COLO829 (cell line): ENCODE measurements at places on chromosomes 13 and 19.

DNA sequence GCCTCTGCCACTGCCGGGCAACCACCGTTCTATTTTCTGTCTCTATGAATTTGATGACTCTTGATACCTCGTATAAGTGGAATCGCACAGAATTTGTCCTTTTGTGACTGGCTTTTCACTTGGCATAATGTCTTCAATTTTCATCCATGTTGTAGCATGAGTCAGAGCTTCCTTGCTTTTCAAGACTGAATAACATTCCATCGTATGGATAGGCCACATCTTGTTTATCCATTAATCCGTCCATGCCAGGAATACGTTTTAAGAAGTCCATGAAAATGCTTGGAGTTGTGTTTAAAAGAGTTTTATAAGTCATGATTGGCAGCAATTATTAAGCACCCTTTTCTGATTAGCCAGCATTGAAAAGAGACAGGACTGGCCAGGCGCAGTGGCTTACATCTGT, 53.6 kb upstream of the CLDN10 start:
- DNase-seq, result no peak

DNA sequence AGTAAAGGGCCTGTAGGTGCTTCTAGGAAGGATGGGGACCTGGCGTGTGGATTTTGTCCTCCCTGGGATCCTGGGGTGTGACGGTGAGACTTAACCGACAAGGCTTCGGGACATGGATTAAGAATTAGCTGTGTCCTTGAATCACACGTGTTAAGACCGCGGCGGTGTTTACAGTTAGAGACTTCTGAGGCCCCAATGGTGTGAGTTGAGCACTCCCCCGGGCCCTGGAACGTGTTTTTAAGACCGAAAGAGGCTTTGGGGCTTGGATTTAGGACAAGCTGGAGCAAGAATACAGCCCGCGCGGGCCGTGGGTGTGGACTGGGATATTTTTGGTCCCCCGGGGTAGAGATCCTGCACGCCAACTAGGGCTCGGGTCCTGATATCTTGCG, 1.2 kb upstream of the SLC27A1 start:
- no peak for DNase-seq

GRCh38 chr13:111020021-111020420, 95.1 kb upstream of the ARHGEF7 start:
- no peak for DNase-seq

DNA sequence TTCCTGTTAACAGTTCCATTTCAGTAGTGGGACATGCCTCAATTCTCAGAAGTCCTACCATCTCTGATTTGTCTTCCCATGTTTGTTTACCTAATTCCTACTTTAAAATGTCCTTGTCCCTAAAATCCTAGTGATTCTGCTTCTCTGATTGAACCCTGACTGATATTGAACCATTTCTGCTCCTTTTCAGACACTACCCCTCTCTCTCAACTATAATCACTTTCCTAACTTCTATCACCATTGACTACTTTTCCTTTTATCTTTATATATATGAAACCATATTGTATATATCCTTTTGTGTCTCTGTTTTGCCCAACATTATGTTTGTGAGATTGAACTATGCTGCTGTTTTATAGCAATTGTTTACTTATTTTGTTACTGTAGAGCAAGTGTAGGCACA, 15.6 kb upstream of the ZNF227 start:
- DNase-seq, result no peak

DNA sequence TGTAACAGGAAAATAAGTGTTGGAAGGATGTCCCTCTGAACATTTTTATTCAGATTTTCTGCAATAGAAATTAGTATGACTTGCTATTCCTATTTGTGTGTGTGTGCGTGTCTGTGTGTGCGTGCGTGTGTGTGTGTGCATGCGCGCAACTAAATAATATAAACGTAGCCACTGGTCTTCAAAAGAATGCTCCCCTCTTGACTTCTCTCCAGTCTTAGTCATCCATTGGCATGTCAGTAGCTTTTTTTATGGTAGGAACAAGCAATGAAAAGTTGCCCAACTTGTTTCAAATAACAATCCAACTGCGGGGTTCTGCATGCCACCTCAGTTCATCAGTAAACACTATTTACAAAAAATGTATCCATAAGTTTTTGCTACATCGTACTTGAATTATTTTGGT, 249.6 kb downstream of the GPC6 start:
- DNase-seq, result peak; percentile 8

GRCh38 chr19:28686756-28687155, 526.2 kb downstream of the UQCRFS1 start:
- no peak for DNase-seq

- no peak for DNase-seq
Measured at GRCh38 chr19:3782903-3783302, 3.3 kb downstream of the MATK start.

DNA sequence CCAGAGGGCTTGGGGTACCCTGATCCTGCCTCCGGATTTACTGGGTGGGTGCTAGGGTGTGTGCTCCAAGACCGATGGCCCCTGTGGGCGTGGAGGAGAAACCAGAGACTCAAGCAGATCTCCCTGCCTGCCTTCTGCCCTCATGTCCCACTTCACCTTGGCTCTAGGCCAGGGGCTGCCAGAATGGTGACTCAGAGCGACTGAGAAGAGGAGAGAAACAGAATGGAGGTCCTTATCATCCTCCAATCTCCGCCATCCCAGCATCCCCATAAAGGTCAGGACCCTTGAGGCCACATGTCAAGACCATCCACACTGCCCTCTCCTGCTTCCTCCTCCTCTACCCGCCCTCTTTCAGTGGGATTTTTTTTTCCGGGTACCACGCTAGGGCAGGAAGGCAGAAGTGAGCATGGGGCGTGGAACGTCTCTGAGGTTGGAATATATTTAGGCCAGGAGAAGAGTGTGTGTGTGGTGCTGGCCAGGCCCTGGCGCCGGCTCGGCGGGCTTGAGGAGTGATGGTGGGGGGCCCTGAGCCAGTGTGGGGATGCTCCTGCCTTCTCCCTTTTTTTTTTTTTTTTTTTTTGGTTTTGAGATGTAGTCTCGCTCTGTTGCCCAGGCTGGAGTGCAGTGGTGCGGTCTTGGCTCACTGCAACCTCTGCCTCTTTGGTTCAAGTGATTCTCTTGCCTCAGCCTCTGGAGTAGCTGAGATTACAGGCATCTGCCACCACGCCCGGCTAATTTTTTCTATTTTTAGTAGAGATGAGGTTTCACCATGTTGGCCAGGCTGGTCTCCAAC, 22.3 kb downstream of the IER2 start:
- DNase-seq, result peak; percentile 87

DNA sequence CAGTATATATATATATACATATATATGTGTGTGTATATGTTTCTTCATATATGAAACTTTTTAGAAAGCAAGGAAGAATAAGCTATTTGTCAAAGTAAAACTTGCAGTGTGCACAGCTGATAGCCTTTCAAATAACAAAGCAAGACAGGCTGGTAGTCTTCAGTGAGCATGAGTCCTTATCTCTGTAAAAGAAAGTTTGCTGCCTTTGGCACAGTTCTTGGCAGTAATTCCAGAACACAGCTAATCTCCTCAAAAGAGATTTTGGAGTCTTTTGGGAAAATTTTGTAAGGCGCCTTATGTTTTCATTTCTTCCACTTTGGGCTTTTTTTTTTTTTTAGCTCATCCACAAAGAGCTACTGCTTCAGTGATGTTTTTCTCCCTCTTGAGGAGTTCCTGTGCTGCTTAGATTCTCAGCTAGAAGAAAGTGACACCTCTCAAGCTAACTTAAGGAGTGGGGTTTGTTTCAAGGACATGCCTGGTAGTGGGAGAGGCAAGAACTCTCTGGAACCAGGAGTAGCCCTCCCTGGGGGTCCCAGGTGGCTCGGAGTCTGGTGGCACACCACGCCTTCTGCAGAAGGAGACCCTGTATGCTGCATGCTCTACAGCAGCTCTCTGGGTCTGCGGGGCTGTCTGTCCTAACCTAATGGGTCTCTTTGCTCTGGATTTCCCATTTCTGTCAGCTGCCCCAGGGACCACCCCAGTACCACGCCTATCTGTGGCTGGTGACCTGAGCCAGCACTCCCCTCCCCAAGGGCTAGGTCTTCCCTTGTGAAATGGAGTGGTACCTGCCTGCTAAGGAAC, 58.8 kb downstream of the TNFRSF19 start:
- DNase-seq, result no peak

DNA sequence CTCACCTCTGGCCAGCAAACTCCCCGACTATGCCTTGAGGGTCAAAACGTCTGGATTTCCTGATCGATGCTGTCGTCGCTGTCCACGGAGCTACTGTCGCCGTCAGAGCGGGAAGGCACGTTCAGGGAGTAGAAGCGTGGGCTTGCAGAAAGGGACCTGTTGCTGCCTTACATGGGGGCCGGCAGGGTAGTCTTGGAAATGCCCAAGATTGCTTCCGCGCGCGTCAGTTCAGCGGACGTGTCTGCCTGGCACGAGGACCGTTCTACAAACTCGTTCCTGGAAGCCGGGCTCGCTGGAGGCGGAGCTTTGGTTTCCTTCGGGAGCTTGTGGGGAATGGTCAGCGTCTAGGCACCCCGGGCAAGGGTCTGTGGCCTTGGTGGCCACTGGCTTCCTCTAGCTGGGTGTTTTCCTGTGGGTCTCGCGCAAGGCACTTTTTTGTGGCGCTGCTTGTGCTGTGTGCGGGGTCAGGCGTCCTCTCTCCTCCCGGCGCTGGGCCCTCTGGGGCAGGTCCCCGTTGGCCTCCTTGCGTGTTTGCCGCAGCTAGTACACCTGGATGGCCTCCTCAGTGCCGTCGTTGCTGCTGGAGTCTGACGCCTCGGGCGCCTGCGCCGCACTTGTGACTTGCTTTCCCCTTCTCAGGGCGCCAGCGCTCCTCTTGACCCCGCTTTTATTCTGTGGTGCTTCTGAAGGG, 15.4 kb downstream of the RB1 start:
- no peak for DNase-seq

DNA sequence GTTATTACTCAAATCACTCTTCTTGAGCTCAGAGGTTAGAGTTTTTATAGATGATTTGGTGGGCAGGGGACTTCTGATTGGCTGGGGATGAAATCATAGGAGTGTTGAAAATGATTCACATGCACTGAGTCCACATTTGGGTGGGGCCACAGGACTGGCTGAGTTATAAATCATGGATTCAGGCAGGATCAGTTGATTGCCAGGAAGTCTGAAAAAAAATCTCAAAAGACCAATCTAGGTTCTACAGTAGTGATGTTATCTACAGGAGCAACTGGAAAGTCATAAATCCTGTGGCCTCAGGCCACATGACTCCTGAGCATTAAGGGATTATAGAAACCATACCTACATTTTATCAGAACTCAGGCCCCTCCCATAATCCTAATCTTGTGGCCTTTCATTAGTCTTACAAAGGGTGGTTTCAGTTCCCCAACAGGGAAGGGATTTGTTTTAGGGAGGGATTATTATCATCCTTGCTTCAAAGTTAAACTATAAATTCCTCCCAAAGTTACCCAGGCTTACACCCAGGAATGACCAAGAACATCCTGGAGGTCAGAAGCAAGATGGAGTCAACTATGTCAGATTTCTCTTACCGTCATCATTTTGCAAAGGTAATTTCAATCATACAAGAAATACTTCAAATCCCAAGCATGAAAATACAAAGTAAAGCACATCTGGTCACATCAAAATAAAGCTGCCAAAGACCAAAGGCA, 5.6 kb upstream of the CCDC70 start:
- DNase-seq, result no peak
